Activated CD4-positive, CD25-positive, alpha-beta regulatory T cell treated with anti-CD3 and anti-CD28 coated beads, Interleukin-2, amount 50 U/mL, for 72 hours (primary cell): ENCODE measurements at places on chromosomes 1 and 21.

GRCh38 chr1:24735509-24736375 is 9.5 kb upstream of the CLIC4 start:
- no peak for DNase-seq

DNA sequence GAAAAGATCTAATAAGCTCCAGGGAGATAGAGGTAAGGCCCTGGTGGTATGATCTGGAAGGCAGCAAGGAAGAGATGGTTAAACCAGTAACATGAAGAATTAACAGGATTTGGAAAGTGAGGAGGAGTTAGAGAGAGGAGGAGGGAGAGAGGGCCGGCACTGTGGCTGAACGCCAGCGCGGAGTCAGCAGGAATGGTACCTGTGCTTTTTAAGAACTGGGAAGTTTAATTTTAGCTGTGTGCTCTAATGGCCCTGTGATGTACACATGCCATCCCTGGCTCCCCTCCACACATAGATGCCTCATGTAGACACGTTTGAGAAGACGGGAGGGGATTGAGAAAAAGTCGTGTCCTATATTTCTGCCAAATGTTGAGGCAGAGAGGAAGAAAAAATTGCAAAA is 13.8 kb upstream of the AVPR1B start:
- DNase-seq, result no peak

DNA sequence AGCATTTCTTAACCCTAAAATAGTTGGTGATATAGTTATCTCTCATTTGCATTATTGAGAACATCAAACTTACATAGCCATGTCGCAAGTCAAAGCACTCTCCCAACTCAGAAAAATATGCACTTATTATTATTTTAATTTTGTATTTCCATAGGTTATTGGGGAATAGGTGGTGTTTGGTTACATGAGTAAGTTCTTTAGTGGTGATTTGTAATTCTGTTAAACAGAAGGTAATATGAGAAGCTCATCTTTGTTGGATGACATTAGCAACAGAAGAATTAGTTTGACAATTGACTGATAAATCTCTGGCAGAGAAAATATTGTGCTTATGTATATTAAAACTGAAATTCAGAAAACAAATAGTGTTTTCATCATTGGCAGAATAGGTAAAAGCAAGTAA is 154.8 kb downstream of the NFIA start:
- DNase-seq, result no peak

- no peak for DNase-seq
Observed at GRCh38 chr1:59098655-59099054, 198.2 kb upstream of the FGGY start.

- DNase-seq, result no peak
Observed at GRCh38 chr1:177632923-177633615, 336.8 kb downstream of the SEC16B start.

DNA sequence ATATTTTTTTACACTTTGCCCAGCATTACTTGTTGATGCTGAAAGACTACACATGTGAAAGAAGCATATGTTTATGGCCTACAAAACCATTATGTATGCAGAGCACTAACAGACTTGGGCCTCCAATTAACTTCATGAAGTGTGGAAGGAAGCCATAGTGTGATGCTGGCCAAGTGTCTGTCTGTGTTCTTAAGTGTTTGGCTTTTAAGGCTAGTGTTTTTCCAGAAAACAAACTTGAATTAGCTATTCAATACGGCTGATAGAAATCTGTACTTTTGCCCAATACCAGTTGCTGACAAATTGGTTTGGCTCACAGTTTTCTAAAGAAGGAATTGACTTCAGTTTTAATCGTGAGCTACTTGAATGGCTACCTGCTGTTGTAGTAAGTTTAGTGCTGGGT is 136.1 kb downstream of the ADGRL2 start:
- DNase-seq, result no peak

DNA sequence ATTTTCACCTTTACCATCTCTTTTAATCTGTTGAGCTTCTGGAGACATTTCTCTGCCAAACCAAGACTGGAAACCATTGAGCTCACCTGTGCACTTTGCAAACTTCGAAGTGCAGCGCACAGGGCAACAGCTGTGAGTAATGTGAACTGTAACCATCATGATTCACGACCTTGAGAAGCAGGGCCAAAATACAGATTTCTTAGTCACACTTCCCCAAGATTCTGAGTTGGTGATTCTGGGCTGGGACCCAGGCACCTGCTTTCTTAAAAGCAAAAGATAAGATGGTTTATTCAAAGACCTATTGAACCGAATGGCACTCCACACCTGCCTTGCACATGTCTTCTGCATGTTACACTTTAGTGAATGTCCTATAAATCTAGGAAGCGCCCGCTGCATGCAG is 10.2 kb downstream of the AGTRAP start:
- no peak for DNase-seq
